ENCODE measurements at places on chromosomes 5 and 9.

DNA sequence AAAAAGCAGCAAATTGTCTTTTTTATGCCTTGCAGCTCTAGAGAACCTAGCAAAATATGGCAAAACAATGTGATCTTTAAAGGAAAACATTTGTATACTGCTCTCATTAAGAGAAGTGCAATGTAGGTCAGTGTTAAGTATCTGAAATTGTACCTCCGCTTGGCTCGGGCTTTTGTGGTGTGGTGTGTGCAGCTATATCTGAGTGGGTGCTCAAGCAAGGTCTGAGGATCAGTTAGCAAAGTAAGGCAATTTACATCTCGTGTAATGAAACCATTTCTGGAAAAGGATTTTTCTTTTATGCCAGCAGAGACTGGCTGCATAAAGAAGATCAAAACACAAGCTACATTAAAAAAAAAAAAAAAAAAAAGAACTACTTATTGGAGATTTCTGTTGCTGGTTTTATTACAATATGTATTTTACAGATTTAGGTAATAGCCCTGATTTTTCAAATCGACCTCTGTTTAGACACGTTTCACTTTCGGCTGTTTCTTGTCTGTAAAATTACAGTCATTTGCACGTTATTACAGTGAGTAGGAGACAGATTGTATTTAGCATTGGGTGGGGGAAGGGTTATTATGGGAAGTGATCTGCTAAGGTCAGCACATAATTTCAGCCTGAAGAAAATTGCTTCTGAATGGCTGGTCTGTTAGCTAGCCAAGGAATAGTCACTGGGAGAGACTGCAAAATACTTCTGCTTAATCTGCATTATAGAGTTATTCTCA lies 7.9 kb upstream of the ZNF608 start:
- no peaks in the 10 kb centered on the region for H3K36me3 ChIP-seq
- no peak overlapping the region for H3K27ac ChIP-seq
- H3K4me3 ChIP-seq = no peak overlapping the region
- H3K4me1 ChIP-seq = peaks cover 36% of the 10 kb centered on the region
- DNase-seq = no peak

DNA sequence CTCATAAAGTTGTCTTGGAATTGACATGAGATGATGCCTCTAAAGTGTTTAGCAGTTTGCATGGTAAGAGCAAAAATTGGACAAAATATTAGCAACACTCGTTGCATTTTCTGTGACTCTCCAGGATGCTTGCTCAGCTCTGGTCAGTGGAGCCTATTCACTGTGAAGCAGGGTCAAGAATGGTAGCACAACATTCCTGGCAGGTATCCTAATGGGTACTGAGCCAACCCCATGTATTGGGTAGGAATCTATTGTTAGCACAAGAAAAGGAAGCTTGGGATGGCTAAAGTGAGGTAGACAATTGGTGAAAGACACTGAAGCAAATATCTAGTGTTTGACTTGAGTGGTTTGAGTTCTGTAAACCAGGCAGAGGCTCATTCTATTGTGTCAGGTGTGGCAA lies 10.4 kb upstream of the ACTBL2 start:
- H3K4me1 ChIP-seq = peaks cover 12% of the 10 kb centered on the region
- H3K27ac ChIP-seq = no peak overlapping the region
- no peak for DNase-seq
- H3K36me3 ChIP-seq = no peaks in the 10 kb centered on the region
- no peaks in the 10 kb centered on the region for H3K27me3 ChIP-seq
- H3K4me3 ChIP-seq = no peak overlapping the region

DNA sequence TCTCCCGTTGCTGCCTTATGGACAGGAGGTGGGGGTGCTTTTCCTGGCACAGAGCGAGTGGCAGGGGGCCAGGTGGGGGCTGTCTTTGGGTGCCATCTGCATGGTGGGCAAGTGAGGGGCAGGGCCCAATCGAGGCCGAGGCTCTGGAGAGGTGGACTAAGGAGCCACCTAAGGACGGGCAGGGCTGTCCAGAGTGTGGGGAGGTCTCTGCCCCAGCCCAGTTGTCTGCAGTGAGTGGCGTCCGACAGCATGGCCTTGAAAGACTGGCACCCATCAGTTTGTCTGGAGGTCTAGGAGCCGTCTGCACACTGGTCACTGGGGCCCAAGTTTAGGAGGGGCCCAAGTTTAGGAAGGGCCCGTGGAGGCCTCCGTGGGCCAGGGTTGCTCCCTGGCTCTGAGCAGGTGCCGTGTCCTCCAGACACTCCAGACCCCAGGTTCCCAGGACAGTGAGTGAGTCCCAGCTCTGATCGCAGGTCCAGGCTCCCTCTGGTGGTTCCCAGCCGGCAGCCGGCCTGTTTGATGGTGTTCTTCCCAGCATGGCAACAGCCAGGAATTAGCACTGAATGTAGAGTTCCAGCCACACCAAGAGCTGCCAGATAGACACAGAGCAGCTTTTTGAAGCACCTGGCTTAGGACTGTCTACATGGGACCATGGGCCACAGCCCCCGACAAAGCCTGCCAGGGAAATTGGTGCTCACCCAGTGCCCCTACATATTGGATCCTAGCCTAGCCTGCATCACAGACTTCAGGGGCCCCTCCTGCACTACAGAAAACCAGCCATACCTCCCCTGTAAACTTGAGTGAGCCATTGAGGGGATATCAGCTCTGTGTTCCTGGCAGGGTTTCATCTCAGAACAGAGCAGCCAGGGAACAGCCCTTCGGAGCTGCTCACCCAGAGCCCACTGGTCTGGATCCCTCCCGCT lies 120.9 kb downstream of the WNK2 start:
- H3K4me1 ChIP-seq = no peaks in the 10 kb centered on the region
- no peaks in the 10 kb centered on the region for H3K36me3 ChIP-seq
- no peaks in the 10 kb centered on the region for H3K27me3 ChIP-seq

GRCh38 chr9:117828466-117828865 lies 124.3 kb downstream of the TLR4 start:
- DNase-seq = no peak
- H3K27ac ChIP-seq = no peak overlapping the region
- H3K4me1 ChIP-seq = peaks cover 15% of the 10 kb centered on the region
- H3K36me3 ChIP-seq = no peaks in the 10 kb centered on the region
- no peaks in the 10 kb centered on the region for H3K27me3 ChIP-seq
- H3K4me3 ChIP-seq = no peak overlapping the region

- no peak for DNase-seq
- H3K36me3 ChIP-seq = peaks cover 8% of the 10 kb centered on the region
- H3K27ac ChIP-seq = no peak overlapping the region
- no peaks in the 10 kb centered on the region for H3K4me1 ChIP-seq
- H3K4me3 ChIP-seq = no peak overlapping the region
These were observed 82.6 kb downstream of the VCAN start for GRCh38 chr5:83554133-83554532.

- H3K4me1 ChIP-seq = no peaks in the 10 kb centered on the region
- no peaks in the 10 kb centered on the region for H3K27me3 ChIP-seq
- no peak overlapping the region for H3K27ac ChIP-seq
These were observed 17.0 kb downstream of the FOCAD start for GRCh38 chr9:20701060-20701459.

DNA sequence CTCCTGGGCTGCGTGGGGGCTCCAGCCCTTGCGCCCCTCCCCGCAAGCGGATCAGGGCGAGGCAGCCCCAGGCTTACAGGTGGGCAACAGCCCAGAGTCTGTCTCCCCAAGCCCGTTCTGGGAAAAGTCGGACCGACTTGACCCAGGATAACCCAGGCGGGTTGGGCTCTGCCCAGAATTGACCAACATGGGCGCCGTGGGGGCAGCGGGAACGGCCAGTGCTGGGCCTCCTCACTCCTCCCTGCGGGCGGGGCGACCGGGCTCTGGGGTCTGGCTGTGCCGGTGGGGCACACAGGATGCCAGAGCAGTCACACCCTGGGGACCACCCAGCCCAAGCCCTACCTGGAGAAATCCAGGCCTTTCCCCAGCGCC lies 15.3 kb upstream of the SYNPO start:
- H3K36me3 ChIP-seq = no peaks in the 10 kb centered on the region
- H3K27me3 ChIP-seq = peaks cover 37% of the 10 kb centered on the region
- H3K27ac ChIP-seq = no peak overlapping the region
- DNase-seq = no peak

Data from neural progenitor cell (in vitro differentiated cells).